LoVo (cell line): ENCODE measurements at places on chromosomes 11 and 22.

DNA sequence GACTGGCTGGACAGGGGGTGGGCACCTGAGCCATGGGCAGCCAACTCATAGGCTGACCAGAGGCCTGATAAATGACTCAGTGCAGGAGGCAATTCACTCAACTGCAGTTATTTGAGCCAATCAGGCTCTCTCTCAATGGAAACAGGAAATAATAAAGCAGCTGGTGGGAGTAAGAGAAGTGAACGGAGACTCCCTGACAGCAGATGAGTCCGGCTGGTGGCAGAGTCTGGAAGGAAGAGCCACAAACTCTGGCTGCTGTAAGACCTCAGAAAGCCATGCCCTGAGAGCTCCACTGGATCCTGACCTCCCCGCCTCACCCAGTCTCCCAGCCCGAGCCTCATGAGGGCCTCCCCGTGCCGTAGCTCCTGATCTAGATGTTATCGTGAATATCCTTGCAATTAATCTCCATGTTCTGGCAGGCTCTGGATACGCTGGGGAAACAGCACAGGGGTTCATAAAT is 69.8 kb downstream of the TRIM29 start:
- no peak for DNase-seq

DNA sequence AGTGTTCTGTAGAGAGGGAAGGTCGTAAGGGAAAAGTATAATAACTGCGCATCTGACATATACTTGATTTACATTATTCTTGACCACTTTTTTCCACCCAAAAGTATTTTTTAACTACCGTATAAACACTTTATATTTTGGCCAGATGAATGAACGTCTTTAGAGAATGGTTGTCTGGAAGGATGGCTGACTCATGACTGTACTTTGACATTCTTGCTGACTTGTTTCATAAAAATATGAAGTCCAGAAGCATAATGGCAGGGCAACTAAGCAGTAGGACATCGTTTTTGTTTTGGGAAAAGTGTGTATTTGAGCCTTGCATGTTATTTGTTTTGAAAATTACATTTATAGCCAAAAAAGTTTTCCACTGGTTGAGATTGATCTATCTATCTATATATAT is 110.0 kb downstream of the OSBP2 start:
- no peak for DNase-seq

GRCh38 chr22:45470871-45471270 is 31.8 kb upstream of the FBLN1 start:
- DNase-seq, result no peak

GRCh38 chr11:32885556-32885955 is 7.1 kb upstream of the QSER1 start:
- DNase-seq, result no peak

DNA sequence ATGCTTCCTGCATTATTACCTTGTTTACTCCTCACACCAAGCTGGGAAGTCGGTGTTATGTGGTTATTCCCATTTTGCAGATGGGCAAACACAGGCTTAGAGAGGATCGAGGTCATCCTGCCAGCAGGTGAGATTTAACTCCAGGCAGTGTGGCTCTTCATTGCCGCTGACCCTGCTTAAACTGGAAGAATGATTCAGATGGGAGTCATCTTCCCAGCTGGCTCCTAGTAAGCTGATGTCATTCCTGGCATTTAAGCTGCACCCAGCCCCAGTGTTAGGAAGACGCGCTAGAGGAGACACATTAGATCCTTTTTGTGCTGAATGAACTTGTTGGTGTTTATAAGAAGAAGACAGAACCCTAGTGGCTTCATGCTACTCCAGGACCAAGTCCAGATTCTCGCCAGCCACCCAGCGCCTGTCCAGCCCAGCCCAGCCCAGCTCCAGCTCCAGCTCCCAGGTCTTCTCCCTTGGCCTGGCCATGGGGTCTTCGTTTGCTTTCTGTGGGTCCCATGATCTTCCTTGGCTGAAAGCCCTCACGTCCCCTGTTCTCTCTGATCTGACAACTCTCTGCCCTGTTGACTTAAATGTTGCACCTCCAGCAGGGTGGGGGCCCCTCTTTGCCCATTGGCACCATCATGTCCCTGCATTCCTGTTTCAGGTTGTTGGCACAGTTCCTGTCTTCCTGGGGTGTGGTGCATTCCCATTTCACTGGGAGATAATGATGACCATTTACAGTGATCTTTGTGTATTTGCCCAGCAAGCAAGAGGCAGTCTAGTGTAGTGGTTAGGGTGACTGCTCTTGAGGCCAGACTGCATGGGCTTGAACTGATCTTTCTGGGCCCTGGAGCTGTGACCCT is 13.6 kb downstream of the PARVB start:
- DNase-seq, result peak; percentile 60

GRCh38 chr11:15901054-15901453 is 455.3 kb downstream of the SOX6 start:
- DNase-seq, result no peak

GRCh38 chr11:128587415-128587814 is at the start of gene ETS1:
Gene ETS1, minus strand, starts transcription at chr11:128587558. Its CDS starts 14,428 bp downstream, at chr11:128573130.
- no peak for DNase-seq

GRCh38 chr11:116980136-116980793 is 118.0 kb downstream of the SIK3 start:
- DNase-seq, result no peak

DNA sequence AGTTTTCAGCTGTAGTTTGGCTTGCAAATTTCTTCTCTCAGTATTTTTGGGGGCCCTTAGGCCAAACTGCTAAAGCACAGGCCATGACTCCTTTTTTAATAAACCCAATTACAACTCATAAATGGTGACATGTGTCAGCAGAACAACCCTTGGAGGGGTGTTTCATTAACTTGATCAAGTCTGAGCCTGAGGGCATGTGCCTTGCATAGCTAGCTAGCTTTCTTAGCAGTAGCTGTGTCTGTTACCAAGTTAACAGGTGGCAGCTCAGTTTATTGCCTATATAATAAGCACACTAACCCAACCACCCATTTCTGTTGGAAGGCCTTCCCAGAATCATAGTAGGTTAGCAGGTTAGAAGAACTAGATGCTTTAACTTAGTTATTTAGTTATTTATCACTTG is 950.3 kb upstream of the CCDC90B start:
- DNase-seq, result no peak

DNA sequence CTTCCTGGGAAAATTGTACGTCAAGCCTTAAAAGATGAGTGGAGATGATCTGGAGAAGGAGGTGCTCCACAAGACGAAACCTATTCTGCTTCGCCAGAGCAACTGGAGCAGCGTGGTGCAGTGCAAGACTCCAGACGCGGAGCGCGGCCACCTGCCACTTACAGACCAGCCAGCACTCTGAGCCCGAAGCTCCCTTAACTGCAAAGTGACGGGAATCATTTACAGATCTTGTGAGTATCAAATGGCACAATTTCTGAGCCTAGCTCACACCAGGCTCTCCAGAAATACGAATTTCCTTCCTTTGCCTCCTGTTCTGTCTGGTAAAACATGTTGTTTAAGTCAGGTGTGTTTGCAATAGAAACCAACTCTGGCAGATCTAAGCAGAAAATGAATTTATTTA is 369.3 kb downstream of the CADM1 start:
- DNase-seq, result no peak

- DNase-seq, result peak; percentile 56
Observed at GRCh38 chr22:50209893-50210292, 9.1 kb downstream of the SELENOO start.

GRCh38 chr11:39668640-39669039 is 1790.8 kb downstream of the LRRC4C start:
- DNase-seq, result no peak

DNA sequence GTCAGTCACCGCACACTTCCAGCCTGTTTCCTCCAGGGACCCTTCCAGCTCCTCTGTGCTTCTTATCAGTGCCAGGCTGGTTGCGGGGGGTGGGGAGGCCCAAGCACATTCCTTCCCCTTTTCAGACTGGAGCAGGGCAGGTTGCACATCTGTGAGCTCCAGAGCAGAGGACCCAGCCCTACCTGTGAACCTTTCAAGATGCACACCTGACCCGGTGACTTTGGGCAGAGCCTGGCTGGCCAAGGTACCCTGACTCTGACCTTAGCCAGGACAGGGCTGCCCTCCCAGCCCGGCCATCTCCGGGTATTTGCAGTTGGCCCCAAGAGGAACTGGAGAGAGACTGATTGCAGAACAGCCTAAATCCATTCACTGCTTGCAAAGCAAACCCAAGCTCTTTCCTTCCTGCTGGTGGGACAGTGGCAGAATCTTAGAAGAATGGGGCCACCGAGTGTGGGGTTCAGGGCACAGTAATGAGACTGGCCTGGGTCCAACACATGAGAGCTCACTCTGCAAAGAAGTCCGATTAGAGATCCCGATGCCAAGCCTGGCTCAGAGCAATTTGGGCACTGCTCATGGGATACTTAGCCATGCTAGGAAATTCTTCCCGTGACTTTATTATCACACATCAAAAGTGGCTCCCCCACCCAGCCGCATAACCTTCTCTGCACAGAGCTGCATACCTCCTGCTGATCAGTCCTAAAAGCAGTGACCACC is 64.7 kb upstream of the CCND1 start:
- no peak for DNase-seq

DNA sequence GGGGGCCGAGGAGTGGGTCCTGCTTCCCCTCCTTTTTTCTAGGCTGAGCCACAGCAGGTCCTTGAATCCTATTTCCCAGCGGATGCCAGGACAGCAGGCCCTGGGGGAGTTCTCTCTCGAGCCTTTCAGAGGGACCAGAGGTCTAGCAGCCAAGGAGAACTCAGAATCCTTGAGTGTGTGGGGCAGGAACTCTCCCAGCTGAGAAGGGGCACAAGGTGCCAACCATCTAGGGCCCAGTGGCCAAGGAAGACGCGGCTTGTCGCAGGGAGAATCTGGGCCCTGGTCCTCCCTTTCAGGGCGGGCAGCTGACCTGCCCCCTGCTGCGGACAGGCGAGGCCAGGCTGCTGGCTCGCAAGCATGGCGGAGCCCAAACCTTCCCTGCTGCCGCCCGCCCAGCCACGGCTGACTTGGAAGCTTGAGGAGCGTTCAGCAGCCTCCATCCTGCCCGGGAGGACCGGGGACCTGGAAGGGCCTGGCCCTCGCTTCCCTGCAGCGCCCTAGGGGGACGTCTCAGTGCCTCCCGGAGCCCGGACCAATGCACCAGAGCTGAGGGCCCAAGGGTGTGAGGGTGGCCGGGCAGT is 972 bp upstream of the TSSC4 start:
- DNase-seq, result peak; percentile 25

DNA sequence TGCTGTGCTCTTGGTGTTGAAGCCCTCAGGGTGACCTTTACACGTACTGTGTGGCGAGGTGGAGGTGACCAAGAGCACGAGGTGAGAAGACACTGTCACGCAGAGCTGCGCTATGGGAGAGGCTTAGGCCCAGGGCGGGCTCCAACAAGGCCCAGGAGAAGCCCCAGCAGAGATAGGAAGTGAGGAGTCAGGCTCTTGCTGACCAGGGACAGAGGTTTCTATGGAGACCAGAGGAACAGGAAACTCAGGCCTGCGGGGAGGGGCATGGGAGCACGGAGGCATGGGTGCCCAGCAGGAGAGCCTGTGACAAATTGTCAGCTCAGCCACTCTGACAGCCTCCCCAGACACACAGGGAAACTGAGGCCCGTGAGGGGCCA is 15.8 kb downstream of the DGKZ start:
- DNase-seq, result no peak

DNA sequence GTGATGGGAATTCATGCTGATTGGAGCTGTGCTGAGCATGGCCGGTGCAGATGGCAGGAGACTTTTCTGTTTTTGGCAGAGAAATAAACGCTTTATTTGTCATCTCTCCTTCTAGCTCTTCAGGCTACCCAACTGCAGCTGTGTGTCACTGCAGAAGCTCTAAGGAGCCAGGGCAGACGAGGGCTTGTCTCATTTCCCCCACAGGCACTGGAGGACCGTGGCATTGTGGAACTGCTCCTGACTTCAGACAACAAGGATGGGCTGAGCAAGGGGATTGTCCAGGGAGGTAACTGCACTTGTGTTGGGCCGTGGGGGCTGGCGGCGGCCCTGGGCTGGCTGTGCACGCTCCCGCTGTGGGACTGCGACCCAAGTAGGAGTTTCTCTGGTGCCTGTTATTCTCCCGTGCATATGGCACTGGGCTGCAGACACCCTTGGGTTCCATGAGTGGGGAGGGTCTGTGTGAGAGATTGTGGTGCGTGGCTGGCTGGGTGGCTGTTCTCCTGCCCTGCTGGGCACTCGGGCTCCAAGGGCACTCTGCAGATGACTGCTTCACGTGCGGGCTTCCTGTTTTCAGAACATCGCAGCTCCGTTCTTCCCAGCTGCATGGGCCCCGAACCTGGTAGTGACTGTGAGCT is 27.2 kb downstream of the GLB1L2 start:
- DNase-seq, result no peak

DNA sequence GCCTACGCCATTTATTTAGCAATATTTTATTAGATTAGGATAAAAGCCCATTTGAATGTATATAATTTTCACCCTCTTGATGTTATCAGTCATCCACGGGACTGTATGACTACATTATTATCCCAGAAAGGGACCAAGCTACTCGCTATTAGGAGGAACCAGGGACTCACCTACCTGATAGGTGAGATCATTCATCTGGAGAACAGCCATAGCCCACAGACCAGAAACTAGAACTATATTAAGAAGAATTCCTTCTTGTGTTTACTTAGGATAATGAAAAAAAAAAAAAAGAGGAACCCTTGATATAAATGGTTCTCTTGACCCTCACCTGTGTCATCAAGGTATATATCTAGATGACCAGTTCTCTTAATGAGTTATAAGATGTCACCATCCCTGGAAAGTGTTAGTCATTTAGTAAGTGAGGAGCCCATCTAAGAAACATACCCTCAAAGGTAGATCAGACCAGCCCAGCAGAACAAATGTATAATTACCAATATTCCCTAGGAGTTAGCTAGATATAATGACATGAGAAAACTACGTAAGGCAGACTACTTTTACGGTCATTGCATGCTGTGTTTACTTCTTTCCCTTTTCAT is 8.0 kb downstream of the SIK3 start:
- DNase-seq, result no peak

GRCh38 chr11:121714351-121714750 is 261.6 kb upstream of the SORL1-AS1 start:
- no peak for DNase-seq

- peak; percentile 69 for DNase-seq
Observed at GRCh38 chr22:37457093-37457893, 28.9 kb downstream of the MFNG start.

DNA sequence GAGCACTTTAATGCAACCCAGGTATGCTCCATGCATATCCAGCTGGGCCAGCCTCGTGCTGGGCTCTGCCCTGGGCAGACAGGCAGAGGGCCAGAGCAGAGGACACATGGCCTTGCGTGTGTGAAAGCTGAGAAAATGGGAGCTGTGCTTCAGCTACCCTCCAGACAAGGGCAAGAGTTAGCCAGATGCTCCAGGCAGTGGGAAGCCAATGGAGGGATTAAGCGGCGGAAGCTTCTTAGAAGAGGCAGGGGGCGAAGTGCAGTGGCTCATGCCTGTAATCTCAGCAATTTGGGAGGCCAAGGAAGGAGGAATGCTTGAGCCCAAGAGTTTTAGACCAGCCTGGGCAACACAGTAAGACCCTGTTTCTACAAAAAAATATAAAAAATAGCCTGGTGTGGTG is 9.8 kb upstream of the ARHGEF17 start:
- DNase-seq, result no peak

- no peak for DNase-seq
Observed at GRCh38 chr11:74815966-74816365, 67.3 kb downstream of the RNF169 start.
